ENCODE measurements at places on chromosomes 2 and 18.

DNA sequence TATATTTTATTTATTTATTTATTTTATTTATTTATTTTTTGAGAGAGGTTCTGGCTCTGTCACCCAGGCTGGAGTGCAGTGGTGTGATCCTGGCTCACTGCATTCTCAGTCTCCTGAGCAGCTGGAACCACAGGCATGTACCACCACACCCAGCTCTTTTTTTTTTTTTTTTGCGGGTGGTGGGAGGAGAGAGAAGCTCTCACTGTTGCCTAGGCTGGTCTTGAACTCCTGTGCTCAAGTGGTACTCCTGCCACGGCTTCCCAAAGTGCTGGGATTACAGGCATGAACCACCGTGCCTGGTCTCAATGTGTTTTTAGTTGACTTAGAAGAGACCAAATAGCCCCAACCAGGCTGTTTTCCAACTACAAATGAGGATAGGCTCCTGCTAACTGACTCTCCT, 80.7 kb downstream of the PDCL3 start:
- DNase-seq = no peak

DNA sequence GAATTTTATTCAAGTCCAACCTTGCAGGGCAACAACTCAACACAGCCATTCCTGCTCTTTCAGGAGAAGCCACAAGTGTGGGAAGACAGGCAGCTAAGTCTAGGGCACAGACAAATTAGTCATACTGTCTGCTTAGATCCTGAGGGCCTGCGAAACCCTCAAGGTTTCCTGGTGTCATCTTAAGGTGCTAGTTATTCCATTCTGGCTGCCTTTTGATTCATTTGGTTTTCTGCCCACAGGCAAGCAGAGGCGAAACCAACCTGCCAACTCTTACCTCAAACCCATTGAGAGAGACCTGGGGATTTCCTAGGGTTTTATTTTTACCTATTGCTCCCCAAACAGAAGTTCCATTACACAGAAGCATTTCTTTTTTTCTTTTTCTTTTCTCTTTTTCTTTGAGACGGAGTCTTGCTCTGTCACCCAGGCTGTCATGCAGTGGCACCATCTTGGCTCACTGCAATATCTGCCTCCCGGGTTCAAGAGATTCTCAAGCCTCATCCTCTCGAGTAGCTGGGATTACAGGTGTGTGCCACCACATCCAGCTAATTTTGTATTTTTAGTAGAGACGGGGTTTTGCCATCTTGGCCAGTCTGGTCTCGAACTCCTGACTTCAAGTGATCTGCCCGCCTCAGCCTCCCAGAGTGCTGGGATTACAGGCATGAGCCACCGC, 23.7 kb upstream of the SCYGR1 start:
- no peak for DNase-seq

- DNase-seq = peak; percentile 97
These were observed 20.8 kb upstream of the SOS1 start for GRCh38 chr2:39141334-39142271.

DNA sequence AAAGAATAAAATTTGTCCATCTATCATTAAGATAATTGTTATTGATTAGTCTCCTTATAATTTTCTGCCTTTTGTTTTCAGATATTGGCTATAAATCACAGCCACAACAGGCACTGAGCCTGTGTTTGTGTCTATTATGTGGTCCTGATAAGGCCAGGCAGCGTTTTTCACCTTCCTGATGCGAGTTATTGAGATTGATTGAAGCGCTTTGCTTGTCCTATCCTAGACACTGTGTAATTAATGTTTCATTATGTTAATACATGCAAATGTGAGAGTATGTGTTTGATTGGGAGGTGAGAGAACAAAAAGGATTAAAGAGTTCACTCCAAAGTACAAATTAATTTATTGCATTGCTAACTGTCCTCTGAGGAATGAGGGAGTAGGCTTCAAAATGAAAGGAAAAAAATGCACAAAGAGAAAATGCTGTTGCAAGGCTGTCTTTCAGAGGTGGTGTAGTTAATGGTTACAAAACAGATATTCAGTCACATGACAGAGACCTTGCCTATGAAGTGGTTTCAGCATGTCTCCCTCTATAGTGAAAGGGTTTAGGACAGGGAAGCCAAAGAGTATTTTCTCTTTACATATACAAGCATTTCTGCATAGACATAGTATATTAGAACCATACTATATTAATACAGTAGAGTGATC, 391.1 kb downstream of the DCC start:
- no peak for DNase-seq

DNA sequence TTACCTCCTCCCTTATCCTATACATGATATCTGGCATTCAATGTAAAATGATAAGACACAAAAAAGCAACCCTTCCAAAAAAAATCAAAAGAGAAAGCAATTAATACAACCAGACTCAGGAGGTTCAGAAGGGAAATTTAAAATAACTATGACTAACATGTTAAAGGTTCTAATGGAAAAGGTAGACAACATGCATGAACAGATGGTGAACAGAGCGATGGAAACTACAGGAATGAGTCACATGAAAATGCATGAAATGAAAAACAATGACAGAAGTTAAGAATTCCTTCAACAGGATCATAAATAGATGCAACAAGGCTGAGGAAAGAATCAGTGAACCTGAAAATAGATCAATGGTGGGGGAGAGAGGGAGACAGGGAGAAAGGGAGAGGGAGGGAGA, 26.1 kb upstream of the ERCC3 start:
- no peak for DNase-seq

DNA sequence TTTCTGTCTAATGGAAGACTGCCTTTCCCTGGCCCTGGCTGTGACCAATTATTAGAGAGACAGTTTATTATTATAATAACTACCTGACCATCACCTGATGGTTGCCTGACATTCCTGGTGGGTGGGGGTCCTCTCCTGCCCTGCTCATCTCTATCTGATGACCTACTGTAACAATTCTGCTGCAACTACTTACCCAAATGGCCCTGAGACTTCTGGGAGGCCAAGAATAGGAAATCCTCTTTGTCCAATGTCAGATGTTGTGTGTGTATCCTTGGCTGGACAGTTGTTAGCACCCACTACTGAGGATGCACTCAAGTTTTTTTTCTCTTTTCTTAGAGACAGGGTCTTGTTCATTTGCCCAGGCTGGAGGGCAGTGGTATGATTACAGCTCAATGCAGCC, 110.3 kb downstream of the DDX1 start:
- no peak for DNase-seq

GRCh38 chr2:130795431-130795830, 40.1 kb downstream of the AMER3 start:
- DNase-seq = no peak

DNA sequence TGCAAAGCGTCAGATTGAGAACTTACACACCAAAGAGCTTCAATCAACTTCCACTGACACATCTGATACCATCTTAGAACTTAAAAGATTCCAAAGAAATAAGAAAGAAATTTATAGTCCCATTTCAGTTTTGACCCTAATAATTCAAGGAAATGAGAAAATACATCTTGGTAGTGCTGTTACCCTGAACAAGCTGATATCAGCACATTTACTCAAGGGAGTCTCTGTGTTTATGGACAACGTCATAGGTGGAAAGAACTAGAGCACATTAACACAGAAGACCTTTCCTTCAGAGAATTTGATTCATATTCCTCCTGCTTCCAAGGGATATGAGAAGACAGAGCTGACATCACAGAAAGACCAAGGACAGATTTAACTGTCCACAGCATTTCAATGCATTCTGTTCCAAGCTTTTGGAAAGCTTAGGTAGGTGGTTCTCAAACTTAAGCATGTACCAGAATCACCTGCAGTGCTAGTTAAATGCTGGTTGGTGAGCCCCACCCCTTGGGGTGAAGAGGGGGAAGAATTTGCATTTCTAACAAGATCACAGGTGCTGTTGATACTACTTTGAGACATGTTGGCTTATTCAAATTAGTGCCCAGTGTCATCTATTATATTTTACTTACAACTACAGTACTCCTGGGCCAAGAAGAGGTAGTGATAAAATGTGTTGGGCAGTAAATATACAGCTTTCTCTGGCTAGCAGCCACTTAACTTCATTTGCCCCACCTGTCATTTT, 59.8 kb downstream of the LDAH start:
- DNase-seq = no peak

DNA sequence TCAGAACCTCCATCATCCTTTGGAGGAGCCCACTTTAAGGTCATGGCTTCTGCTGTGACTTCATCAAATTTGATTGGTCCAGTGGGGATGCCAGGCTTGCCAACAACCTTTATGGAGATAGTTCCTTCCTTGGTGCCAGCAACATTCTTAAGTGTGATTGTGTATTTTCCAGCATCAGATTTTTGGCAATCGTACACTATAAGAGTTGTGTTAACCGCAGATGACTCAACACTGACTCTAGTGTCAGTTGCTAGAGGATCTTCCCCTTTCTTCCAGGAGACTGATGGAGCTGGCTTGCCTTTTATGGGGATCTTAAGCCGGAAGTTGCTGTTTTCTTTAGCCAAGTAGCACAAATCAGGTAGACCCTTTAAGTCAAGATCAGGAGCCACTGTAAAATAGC, 98.7 kb downstream of the PLEKHA3 start:
- DNase-seq = peak; percentile 66

GRCh38 chr2:239917125-239917956, 107.8 kb downstream of the NDUFA10 start:
- DNase-seq = peak; percentile 12

DNA sequence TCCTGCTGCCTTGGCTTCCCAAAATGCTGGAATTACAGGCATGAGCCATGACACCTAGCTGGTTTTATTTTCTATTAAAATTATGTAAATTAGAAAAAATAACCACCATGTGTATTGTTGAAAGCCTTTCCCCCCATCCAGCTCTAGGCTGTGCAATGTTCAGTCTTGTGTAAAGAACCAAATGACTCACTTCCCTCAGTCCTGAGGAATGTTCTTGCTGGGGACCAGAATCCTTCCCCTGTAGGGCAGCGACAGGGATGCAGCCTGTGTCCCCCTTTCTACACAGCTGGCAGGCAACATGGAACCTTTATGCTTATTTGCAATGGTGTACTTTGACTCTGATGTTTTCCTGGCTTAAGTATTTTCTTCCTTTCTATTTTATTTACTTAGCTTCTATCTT, 29.4 kb downstream of the AOX1 start:
- DNase-seq = no peak

DNA sequence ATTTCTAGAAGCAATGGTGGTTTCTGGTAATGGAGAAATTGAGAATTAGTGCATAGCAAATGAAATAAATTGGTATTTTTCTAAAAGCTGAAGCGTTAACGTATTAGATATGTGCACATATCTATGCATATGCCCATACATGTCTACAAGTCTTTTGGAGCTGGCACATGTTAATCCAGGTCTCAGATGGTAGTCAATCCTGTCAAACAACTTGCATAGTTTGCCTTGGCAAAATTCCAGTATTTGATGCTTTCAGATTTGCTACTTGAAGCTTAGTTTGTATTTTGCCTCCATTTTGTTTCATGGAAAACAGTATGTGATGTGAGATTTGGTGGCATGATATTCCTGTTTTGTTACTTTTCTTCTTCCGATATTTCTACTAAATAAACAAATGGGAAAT, 304.6 kb downstream of the PARD3B start:
- no peak for DNase-seq

DNA sequence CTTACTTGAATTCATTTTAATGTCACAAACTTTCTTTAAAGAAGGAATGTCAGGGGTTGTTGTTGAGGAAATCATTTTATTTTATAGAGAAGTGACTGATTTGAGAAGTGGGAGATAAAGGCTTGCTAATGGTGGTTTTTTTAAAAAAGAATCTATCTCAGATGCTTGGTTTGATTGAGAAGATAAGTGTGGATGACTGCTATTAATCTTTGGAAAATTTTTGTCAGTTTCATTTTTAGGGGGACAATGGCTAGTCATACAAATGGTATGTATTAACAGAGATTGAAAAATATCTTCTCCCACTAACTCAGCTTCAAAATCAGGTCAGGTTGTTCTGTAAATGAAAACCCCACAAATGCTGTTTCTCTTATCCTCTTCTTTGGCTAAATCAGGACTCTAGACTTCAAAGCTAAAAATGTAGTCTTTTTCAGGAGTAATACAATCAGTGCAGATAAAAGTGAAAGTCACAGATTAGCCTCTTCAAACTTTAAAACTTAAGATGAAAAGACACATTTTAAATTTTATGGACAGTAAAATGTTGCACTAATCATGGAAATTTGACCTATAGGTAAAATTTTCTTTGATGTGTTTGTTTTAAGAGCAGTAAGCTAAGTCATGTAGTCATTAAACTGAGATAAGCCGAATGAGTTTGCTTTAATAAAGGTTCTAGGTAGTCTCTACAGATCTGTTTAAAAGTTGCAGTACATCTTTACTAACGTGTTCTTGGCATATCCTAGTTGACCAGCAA, 674.2 kb upstream of the VRK2 start:
- no peak for DNase-seq

- DNase-seq = no peak
These were observed 195.3 kb upstream of the SMAD2 start for GRCh38 chr18:48125724-48126123.

DNA sequence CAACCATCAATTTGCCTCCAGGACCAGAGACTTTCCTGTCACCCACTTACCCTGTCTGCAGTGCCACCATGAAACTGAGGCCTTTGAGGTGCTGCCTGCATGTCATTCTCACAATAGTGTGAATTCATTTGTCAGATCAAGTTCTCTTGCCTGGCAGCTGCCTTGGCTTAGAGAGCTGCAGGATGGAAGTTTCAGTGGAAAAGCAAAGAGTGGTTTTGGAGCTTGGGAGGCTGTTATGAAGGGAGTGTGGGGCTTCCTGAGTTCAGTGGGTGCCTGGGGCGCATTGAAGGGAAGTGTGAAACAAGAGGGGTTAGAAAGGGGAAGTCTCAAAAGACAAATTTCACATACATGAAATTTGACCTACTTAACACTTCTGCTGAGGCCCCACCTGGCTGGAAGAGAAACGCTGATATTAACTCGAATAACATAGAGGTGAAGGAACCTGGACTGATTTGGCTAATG, 7.9 kb upstream of the LBH start:
- no peak for DNase-seq

DNA sequence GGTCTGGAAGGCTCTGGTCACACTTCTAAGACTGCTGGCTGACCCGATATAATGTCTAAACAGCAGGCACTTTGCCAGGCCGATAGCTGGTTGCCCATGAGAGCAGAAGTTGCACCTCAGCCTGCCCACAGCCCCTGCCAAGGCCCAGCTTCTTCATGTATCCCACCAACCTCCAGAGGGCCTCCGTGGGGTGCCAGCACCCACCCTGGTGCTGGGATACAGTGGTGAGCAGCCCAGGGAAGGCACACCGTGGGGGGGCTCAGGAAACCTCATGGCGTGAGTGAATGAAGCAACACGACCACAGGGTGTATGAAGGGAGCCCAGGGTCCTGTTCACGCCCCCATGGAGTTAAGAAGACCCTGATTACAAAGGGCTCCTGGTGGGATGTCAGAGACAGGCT, 16.2 kb upstream of the GLI2 start:
- DNase-seq = no peak

GRCh38 chr2:140288213-140288612, 1508.0 kb upstream of the NXPH2 start:
- no peak for DNase-seq

DNA sequence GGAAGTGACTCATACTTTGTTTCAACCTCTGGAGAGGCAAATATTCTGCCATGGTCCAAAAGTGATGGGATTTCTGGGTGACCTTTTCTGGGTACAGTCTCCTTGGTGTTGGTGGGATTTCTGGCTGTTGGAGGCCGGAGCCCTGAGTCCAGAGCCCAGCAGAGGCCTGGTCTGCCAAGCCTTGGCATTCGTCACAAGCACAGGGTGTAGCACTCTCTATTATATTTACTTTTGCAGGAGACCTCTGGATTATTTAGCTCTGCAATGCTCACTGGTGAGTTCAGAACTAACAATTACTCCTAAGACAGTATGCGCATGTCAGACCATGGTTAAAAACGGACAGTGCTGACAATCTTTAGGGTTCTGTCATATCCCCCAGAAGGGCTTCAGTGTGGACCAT, 201.6 kb upstream of the TWIST2 start:
- no peak for DNase-seq
